ENCODE measurements at places on chromosomes 5 and 9.

GRCh38 chr9:127223810-127224177 lies 40.8 kb upstream of the GARNL3 start:
- no peak for DNase-seq

GRCh38 chr5:122649080-122649479 lies 125.8 kb upstream of the SNX2 start:
- DNase-seq: no peak

GRCh38 chr5:83446253-83446947 lies 25.1 kb upstream of the VCAN start:
- DNase-seq: no peak

GRCh38 chr5:77937015-77937908 lies 161.1 kb upstream of the TBCA start:
- no peak for DNase-seq

DNA sequence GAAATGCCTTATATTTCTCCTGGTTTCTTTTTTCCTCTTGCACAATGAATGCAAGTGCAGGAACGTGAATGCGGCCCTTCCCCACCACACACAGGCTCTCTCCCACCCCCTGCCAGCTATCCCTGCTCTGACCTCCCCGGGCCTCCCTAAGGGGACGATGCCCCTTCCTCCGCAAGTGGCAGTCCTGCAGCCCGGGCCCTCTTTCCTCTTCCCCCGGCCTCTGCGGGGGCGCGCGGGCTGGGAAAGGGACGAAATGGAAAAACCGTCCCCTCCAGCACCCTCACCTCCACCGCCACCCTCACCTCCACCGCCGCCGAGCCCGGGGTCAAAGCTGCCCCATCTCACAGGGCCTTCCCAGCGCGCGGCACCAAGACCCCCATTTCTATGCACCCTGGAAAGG lies 44.7 kb downstream of the GAS1 start:
- DNase-seq: no peak

GRCh38 chr5:55675119-55675518 lies 37.0 kb downstream of the SLC38A9 start:
- DNase-seq: peak; percentile 24

GRCh38 chr9:33381231-33381791 lies 21.1 kb downstream of the AQP7 start:
- peak; percentile 36 for DNase-seq

DNA sequence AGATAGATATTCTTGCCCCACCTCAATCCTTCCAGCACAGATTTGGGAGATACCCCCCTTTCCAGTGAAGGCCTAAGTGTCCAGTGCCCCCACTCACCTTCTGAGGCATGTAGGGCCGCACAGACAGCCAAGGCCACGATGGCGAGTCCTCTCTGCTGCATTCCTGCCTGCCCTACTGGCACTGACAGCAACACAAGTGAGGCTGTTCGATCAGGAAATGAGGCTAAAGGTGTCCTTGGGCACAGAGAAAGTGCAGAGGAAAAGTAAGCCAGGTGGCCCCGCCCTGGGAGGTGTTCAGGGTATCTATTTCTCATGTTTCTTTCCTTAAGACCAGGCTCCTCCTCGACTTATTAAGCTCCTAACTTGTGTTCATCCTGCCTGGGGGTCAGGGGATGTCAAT lies at the start of gene CCL28:
CCL28 (minus strand) TSS at position 236 of the 400 bp plus-strand sequence; CDS start at position 161, 75 bp downstream.
- DNase-seq: no peak

DNA sequence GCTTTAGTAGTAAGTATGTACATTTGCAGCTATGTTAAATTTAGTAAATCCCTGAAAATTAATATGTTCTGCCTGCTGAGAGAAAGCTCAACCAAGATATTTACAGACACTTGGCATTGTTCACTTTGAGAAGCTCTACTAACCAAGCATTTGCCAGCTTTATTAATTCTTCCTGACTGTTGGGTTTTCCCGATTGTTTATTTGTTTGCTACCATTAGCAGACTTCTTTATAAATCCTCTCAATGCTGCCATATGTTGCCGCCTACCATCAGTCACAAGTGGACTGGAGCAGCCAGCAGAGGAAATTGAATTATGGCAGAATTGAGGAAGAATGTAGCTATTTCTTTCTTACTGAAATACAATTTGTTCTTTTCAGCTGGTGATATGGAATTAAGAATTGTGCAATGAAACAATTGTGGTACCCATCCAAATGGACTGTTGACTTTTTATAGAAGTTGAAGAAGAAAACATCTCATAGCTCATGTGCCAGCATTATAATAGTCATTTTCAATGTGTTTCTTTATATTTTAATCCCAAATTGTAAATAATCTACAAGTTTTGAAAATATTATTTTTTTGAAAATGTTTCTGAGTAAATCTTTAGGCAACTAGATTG lies 588.7 kb upstream of the CDH6 start:
- no peak for DNase-seq

- DNase-seq: no peak
Observed at GRCh38 chr9:98075332-98075805, 18.8 kb downstream of the NANS start.

- no peak for DNase-seq
Observed at GRCh38 chr9:104923289-104923688, 4.7 kb downstream of the ABCA1 start.

- no peak for DNase-seq
Observed at GRCh38 chr5:120657104-120657503, 193.0 kb downstream of the PRR16 start.

DNA sequence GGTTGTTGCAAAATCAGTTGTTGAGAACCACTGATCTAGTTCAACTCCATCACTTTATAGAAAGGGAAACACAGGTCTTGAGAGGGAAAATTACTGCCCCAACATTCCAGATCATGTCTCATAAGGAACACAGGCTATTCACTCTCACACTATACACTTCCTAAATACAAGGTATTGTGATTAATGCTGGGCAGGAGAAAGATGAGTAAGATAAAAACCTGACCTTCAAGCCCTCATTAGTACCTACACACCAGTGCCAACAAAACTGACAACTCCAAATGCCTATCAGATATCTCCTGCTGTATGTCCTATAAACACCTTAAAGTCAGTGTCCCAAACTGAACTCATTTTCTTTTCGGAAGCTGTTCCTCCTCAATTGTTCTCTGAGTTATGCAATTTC lies 8.2 kb downstream of the GNE start:
- DNase-seq: no peak

GRCh38 chr5:99948850-99949249 lies 586.3 kb upstream of the FAM174A start:
- no peak for DNase-seq

- no peak for DNase-seq
Observed at GRCh38 chr9:134203224-134203623, 38.9 kb upstream of the RNU6ATAC start.

GRCh38 chr9:123568691-123569688 lies 213.0 kb downstream of the CRB2 start:
- DNase-seq: peak; percentile 84

GRCh38 chr9:121839726-121840500 lies 188.5 kb downstream of the DAB2IP start:
- DNase-seq: no peak

- no peak for DNase-seq
Observed at GRCh38 chr5:124162767-124163532, 583.5 kb downstream of the ZNF608 start.

GRCh38 chr9:95181226-95181818 lies 136.2 kb downstream of the FANCC start:
- DNase-seq: no peak

GRCh38 chr5:128925973-128926372 lies 39.3 kb upstream of the SLC27A6 start:
- DNase-seq: no peak

DNA sequence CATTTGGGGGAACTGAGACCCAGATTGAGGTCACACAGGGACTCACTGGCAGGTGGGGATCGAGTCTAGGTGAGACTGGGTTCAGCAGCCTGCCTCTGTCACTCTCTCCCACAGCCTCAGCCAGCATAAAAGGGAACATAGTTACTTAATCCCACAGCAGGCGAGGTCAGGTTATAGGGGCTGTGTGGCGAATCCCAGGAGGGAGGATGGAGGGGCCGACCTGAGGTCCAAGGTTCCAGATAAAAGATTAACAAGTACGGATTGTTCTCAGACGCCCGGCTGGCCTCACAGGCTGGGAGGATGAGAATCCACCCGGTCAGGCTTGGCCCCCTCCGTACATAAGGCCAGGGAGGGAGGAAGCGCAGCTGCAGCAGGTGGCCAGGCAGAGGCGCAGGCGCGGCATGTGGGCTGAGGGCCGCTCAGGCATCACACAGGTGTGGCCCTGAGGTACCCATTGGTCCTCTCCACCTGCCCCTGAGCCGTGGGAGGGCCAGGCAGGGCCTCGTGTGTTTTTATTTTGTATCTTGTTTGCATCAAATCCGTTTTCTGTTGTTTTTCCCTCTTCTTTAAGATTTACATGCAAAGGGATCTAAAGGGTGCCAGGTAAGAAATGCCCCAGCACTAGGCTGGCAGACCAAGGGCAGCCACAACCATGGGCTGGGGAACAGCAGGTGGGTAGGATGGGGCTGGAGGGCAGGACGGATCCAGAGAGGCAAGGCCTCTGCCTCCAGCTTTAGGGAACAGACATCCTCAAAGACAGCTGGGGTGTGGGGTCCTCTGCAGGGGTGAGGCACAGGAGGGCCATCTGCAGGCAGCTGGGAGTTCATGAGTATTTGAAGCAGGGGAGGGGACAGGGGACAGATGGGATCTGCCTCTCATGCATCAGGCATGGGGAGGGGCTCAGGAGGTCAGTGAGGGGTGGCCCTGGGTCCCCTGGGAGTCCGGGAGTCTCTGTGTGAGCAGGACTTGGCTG lies 3.6 kb downstream of the SUSD3 start:
- DNase-seq: no peak

- no peak for DNase-seq
Observed at GRCh38 chr5:175765858-175766257, 105.5 kb upstream of the CPLX2 start.

- DNase-seq: no peak
Observed at GRCh38 chr5:66931651-66932050, 264.9 kb downstream of the CD180 start.

GRCh38 chr5:116445311-116445710 lies 129.3 kb downstream of the SEMA6A start:
- DNase-seq: no peak

DNA sequence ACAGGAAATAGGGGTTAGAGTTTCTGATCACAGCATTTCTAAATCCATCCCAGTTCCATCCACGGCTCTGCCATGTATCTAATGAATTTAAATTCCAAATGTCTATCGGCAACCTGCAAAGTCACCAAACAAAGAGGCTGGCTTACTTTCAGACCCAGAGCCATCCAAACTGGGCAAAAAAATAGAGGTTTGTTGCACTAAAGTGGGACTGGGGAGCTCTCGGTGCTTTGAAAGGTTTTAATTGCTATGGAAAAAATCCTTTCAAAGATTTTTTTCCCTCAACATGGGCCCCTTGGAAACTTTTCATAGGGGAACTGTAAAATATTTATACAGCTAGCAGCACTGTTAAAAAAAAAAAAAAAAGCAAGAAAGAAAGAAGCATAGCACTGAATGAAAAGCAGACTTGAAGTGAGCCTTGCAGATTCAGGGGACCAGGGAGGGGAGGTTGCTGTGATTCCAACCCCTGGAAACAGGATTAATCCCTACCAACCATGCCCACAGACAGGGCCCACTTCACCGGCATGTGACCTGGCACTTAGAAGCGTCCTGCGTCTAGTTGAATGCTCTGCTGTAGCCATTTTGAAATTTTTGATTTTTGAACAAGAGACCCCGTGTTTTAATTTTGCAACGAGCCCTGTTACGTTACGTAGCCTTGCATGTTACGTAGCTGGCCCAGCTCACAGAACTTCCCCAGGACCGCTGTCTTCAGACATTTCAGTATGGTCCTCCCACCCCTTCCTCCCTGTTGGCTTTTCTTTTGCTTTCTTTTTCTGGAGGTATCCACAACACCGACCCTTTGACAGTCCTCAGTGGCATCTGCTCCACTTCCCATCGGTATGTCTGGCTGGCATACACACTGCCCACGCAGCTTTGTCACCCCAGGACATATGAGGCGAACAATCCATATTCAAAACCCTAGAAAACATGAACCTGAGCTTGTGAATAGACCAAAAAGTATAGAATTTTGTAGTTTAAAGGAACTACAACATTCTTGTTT lies 105.3 kb upstream of the NFIB start:
- no peak for DNase-seq

DNA sequence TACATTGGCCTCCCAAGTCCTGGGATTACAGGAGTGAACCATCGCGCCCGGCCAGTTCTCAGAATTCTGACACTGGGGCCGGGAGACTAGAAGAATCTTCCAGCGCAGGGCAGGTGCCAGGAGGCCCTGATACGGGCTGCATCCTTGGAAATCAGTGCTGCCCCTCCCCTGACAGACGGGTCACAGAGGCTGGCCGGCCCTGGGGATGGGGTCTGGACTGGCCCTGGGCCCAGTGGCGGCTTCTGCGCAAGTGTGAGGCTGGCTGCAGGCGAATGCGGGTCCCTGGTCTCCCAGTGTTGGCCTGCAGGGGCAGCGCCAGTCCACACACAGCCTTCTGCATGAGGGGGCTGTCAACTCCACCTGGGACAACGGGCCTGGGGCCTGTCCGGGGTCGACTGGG lies 831 bp upstream of the TBC1D9B start:
- DNase-seq: no peak

GRCh38 chr5:107812570-107813141 lies 141.9 kb upstream of the EFNA5 start:
- no peak for DNase-seq

DNA sequence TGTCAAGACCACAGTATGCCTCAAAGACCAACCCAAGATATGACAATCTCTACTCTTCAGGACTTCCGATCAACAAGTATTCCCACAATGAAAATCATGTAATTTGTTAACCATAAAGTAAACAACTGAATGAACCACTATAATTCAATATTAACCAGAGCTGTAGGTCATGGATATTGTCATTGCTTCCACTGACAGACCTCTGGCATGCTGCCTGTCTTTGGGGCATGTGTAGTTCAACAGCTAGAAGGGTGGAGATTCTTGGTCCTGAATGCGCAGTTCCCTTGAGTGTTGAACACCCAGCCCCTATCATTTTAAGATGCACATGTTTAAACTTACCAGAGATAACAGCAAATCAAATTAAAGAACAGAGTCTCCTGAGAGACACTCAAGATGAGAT lies 283.0 kb downstream of the CEMIP2 start:
- no peak for DNase-seq

DNA sequence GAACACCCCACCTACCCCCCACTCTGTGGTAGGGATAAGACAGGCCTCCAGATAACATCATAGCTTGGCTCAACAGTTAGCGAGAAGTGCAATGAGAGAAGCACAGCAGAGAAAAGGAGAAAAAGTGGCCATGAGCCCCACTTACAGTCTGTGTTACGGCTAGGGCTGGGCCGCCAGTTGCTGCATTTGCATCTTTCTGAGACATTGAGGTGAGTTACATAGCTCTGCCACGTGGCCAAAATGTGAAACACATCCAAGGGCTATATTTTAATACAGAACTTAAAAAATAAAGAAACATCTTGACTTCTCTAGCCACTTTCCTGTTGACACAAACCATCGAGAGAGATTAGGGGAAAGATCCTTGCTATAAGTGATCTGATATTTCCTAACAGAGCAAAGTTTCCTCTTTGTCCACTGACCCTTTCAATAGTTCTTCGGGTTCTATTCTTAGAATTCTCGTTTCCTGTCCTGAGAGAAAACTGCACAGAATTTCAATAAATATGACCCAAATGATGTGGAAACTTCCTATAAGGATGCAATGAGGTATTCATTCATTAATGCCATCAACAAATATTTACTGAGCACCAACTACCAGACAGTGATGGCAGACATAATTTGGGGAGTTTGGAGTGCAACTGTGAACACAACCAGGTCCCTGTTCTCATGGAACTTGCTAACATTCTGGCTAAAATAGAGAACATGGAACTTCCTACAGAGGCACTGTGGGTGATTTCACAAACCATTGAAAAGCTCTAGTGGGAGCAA lies 3.2 kb upstream of the TLE4 start:
- DNase-seq: no peak

GRCh38 chr5:127418367-127418766 lies 99.1 kb upstream of the PRRC1 start:
- no peak for DNase-seq
